ENCODE measurements at places on chromosomes 1 and 21.
A peak's percentile ranks its signal among the peaks of the same experiment; 100 is the strongest.

- no peak for DNase-seq
Observed at GRCh38 chr1:24536391-24536840, 19.5 kb upstream of the NCMAP start.

- DNase-seq, result no peak
Observed at GRCh38 chr1:64179588-64179987, 23.8 kb upstream of the UBE2U start.

DNA sequence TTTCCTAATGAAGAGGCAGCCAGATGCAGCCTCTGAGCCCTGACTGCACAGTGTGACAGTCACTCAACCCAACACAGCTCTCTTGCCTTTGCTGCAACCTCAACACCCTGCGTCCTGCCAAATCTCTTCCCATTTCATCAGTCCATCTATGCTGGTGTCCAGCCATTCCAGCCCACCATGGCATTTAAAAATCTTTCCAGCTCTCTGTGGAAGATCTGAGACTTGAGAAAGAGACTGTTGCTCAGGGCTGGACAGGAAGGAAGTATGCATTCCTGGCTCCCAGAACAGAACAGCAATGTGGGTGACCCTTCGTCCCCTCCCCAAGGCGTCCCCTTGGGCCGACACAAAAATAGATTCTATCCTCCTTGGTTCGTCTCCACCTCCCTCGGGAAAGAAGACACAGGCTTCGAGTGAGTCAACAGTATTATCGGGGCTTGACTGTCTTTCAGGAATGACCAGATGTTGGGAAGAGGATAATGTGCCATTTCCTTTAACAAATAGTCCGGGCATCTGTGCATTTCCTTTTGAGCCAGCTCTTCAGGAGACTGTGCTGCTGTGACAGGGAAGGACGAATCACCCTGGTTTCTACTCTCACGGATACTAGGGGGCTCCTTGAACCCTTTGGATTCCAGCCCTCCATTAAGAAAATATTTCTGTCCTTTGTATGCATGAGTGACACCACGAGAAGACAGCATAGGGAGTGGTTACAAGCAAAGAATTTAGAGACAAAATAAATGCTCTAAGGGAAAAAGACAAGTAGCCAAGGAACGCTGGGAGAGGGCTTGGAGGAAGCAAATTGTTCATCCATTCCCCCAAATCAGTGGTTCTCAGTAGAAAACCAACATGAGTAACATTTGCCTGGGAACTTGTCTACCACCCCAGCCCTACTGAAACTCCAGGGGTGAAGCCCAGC lies 111.4 kb upstream of the CDC42BPA start:
- DNase-seq, result peak; percentile 42

GRCh38 chr1:84078108-84078841 lies 65.8 kb upstream of the PRKACB start:
- peak; percentile 8 for DNase-seq

DNA sequence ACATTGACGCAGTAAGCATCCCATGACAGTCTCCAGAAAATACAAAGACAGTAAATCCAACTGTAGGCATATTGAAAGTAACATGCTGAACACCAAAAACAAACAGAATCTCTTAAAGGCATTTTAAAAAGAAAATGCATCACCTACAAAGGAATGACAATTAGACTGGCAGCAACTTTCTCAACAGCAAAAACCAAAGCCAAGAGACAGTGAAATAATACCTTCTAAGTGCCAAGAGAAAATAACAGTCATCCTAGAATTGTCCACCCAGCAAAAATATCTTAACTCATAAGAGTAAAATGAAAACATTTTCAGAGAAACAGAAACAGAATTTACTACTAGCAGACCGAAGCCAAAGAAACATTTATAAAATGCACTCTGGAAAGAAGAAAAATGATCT lies 20.0 kb downstream of the CCDC185 start:
- DNase-seq, result no peak

DNA sequence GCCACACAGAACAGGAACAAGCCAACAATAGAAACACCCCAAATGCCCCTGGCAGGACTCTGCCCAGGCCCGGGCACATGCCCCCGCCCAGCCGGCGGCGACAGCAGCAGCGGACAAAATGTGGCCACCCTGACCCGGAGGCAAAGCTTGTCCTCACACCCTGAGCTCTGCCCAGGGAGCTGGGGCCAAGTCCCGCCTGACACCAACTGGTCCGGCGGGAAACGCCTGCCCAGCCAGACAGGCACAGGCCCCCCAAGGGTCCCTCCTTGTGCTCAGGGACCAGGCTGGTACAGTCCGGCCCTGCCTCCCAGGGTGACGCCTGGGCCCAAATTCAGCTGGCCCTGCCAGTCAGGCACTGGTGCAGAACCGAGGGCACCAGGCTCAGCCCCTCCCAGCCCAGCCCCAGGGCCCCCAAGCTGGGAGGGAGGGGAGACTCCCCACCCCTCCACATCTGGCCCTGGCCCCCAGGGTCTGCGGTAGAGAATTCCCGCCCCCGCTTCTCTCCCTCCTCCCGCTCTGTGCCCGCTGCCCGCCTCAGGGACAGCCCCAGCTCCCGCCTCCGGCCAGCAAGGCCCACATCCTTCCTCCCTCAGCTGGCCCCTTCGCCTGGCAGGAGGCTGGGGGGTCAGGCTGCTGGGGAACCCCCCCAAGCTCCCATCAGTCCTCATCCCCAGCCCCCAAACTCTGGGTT lies 2.0 kb downstream of the AHDC1 start:
- DNase-seq, result no peak

GRCh38 chr1:117820096-117820495 lies 109.3 kb downstream of the GDAP2 start:
- DNase-seq, result no peak

DNA sequence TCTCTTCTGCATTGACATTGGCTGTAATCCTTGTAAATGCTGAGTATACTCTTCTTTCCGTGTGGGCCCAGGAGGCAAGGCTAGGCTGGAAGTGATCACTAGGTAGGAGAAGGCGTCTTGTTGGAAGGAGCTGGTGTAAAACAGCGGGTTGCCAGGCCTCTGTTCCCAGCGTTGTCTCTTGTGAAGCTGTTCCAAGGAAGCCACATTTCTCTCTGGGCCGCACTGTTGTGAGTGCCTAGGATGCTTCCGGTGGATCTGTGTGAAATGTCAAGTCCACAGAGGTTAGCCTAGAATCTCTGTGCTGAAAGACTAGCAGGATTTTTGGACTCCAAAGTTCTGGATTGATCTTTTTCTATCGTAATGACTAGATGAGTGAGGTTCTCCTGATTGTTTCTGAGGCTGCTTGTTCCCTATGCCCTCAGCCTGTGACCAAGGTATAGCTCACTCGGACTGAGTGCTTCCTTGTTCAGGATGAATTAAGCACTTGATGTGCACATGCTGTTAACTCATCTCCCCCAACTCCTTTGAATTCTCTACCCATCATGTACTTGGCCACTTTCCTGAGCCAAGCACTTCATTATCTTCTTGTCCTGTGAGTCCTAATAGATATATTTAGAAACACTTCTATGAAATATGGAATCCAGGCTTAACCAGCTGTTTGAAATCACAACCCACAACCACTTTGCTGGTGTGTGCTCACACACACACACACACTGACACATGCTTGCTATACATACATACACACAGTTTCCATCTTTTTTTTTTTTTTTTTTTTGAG lies 63.3 kb downstream of the PBX1 start:
- DNase-seq, result no peak

DNA sequence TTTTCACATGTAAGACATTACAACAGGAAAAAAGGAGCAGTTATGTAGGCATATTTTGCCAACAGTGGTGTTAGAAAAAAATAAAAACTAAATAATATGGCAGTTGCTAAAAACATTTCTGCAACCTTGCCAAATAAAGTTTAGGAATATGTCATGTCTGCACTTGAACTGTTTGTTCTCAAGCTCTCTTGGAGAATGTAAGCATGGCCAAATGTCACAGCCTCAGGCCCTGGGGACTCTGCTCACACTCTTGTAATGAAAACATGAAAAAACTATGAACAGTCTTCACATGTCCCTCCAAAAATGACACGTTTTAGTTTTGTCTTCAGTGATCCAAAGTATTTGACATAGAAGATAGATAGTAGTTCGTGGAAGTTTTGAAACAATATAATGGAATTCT lies 753.3 kb downstream of the LTN1 start:
- no peak for DNase-seq

DNA sequence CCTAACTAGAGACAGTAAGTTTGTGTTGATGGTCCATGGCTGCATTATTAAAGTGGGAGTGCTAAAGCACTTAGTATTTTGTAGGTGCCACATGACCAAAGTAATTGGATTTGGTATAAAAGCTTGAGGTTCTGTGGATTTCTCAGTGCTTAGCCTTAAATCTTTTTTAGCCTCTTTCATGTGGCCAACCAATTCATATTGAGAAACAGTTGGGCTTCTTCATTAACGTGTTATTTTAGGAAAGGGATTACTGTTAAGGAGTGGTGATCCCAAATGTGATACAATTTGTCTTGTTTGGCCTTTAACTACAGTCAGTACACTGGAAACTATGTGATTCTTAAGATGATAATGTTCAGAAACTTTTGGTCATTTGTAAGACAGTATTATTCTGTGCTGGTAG lies 25.5 kb downstream of the MAN1A2 start:
- no peak for DNase-seq

DNA sequence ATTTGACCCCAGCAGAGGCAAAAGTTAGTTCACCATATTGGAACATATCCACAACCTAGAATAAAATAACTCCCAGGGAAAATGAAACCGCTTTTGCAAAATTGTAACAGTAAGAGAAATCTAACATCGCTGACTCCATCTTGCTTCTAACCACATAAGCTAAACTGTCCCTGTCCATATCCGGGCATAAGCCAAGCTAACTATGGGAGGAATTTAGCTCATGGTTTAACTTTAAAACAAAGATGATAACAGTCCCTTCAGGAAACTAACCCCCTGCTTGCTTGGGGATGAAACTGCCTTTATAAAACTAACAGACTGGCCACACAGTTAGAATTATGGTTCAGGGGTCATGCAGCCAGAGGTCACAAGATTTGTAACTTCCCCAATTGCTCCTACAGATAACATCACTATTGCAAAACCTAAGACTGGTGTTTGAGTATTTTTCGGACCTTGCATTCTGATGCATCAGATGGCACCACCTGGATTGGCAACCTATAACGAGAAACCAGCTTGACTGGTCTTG lies 46.3 kb downstream of the TESK2 start:
- DNase-seq, result no peak

GRCh38 chr1:247211339-247211738 lies 39.5 kb upstream of the ZNF124 start:
- no peak for DNase-seq

DNA sequence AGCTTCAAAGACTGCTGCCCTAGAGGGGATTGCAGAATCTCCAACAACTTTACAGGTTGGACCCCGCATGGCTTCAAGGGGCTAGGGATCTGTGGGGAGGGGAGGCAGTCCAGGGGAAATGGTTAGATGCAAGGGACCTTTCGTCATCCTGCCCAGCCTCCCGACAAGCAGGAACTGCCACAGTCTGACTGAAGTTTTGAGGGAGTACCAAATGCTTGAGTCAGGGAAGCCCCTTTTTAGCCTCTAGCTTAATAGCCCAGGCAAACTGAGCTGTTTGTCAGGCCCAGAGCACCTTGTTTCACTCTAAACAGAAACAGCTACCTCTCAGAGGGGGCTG lies 1.1 kb downstream of the TOR3A start:
- DNase-seq, result no peak

DNA sequence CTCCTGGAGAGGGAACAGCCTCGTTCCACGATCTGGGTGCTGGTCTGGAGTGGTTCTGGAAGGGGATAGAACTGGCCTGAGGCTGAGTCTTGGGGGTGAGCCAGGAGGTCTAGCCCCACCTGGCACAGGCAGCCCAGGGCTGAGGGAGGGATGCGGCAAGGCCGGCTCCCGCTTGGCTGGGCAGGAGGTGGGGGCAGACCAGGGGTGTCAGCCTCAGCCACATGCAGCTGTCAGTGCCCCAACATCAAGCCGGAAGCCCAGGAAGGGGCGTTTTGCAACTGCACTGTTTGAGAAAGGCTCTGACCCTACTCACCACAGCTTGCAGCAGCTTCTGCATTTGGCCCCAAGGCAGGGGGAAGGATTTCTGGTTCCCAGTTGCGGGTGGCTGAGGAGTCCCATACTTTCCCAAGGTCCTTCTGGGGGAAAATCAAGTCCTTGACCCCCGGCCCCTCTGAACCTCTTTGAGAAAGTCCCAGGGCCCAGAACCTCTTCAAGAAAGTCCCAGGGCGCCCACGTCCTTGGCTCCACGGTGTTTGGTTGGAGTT lies 2.0 kb downstream of the EFHD2 start:
- no peak for DNase-seq

GRCh38 chr21:42346441-42346840 lies 4.4 kb downstream of the TFF2 start:
- DNase-seq, result no peak
